ENCODE measurements at places on chromosomes 1 and 21. TPM values are rescaled to one million over a fixed set of nuclear protein-coding genes. Genes with fewer than 3 reads are reported as not detected.

Gene TNFSF4
- total RNA-seq, result 0.58 TPM

Gene ANXA9
- 9.3 TPM for total RNA-seq

Gene HTR6
- not detected for total RNA-seq

Gene AMY1B
- total RNA-seq, result not detected

Gene HCRTR1
- total RNA-seq, result not detected

Gene SMIM1
- total RNA-seq, result 4.9 TPM

Gene AVPR1B
- total RNA-seq, result not detected

Gene ZBTB18
- total RNA-seq, result 14.3 TPM

Gene PTGFR
- 0.91 TPM for total RNA-seq

Gene OR14K1
- not detected for total RNA-seq

Gene RGS4
- 0.50 TPM for total RNA-seq

Gene ATP6V1G3
- total RNA-seq, result not detected

Gene KPRP
- total RNA-seq, result not detected

Gene OR6K3
- not detected for total RNA-seq

Gene GNG12
- 17.3 TPM for total RNA-seq

Gene ASPM
- 0.35 TPM for total RNA-seq

Gene LMX1A
- not detected for total RNA-seq

Gene LCE1D
- total RNA-seq, result not detected

Gene RXRG
- 0.55 TPM for total RNA-seq

Gene RPF1
- total RNA-seq, result 8.6 TPM

Gene OR2T34
- not detected for total RNA-seq

All from left lobe of liver (tissue), 2 donors.